ENCODE measurements at places on chromosomes 11 and 22.

GRCh38 chr22:26393929-26394328 is 35.1 kb upstream of the ASPHD2 start:
- no peak for DNase-seq

DNA sequence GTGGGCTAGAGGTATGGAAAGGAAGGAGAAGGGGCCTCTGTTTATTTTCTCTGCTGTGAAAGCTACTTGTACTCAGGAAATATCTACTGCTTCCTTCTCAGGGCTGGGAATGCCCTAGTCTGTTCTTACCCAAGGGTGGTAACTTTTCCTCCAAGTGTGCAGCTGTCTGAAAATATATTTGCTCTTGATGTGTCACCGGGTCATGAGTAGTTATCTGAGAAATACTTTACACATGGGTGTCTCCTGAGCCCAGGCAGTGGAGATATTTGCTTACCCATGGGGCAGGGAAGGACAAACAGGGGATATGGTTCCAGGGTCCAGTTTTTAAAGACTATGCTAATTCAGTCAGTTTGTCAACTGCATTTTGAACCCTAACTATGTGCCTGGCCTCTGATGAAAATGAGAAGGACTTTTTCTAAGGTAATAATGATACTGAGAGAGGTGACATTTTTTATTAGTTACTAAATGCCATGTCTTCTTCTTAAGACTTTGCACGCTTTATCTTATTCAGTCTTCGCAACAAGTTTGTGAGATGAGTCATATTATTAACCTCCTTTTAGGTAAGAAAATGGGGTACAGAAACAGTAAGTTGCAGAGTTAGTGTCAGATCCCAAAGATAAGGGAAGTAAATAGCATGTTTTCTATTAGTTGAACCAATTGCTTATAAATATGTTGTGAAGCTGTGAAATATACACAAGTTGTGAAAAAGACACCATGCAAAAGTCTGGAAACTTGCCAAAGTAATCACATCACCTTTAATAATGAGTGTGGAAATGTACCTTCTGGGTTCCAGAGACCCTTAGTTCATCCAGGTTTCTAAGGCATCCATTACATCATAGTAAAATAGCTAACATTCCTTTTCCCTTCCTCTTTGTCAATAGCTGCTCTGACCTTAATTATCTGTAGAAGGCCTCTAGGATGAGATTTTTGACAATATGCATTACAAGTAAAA is 22.9 kb downstream of the SYTL2 start:
- no peak for DNase-seq

GRCh38 chr11:124519850-124520549 is 23.5 kb downstream of the OR8B12 start:
- no peak for DNase-seq

GRCh38 chr11:128503245-128503991 is 83.9 kb downstream of the ETS1 start:
- no peak for DNase-seq

DNA sequence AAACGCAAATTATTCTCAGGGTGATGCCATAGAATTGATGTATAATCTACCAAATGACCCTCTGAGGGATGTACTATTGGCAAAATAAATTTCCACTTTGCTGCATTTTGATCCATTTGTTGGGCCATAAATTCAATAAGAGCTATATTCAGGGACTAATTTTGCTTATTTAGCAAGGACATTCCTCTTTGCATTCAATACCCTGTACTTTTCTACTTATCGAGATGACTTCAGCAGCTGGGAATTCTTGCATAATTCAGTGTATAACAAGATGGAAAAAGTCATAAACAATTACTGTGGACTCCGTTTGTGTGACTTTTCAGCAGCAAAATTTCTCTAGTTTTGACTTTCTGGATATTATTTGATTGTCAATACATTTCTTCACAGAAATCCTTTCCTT is 744.7 kb upstream of the CCDC179 start:
- DNase-seq: no peak

GRCh38 chr11:131923309-131923708 is 552.9 kb downstream of the NTM start:
- DNase-seq: no peak

- no peak for DNase-seq
These were observed 11.2 kb downstream of the CD82 start for GRCh38 chr11:44576656-44577055.

- DNase-seq: peak; percentile 90
These were observed at the start of gene IRF7 for GRCh38 chr11:615504-616319. Gene IRF7, minus strand, starts transcription at chr11:615950. Its CDS starts 586 bp downstream, at chr11:615364.

DNA sequence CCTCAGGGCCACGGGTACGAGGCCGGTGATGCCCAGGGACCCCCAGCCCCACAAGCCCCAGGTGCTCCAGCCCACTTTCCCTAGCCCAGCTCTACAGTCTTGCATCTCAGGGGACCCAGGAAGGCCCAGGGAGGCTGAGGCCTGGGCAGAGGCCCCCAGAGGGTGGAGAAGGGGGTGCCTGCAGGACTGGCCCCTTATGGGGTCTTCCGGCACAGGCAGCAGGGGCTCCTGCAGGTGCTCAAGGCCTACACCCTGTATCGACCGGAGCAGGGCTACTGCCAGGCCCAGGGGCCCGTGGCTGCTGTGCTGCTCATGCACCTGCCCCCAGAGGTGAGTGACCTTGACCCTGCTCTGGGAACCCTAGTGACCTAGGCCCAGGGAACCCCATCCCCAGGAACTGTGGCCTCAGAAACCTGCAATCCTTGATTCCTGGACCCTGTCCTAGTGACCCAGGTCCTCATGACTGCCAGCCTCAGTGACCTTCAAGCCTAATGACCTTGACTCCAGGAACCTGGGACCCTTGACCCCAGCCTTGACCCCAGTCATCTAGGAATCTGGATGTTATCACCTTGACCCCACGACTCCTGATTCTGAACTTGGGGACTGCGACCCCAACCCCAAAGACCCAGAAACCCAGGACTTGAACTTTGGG is 1.9 kb downstream of the TBC1D10C start:
- no peak for DNase-seq

DNA sequence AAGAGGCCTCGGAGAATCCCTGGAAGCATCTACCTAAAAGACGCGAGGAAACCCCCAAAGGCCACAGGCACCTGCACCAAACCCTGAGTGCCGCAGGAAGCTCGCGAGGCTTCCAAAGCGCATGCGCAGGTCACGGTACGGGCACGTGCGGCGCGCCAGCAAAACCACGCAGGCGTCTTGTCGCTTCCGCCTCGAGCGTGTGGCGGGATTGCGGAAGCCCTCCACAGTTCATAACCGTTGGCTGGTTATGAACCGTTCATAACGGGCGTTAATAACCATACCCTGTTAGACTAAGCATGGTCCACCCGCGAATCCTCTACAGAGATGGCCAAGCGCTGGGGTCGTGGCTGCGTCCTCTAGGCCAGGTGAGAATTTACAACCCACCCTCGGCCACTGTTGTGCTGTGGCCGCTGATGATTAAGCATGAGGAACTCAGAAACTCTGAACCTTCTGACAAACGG is 46.4 kb downstream of the MORC2 start:
- peak; percentile 23 for DNase-seq

GRCh38 chr22:38062791-38063190 is 5.6 kb downstream of the PICK1 start:
- DNase-seq: no peak

DNA sequence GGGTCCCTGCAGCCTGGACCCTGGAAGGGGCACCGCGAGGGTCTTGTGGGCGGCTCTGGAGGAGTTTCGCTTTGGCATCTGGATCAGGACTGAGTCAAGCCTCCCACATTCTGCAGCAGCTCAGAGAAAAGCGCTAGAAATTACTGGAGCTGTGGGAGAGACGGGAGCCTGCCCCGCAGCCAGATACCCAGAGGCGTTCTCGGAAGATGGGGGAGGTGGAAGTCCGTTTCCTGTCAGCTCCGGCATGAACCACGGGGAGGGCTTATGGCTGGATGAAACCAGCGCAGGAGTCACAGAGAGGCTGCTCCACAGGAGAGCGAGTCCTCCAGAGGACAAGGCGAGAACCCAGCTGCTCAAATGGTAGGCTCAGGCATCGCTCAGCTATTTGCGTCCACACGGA is 379.3 kb downstream of the OPCML start:
- no peak for DNase-seq

- no peak for DNase-seq
These were observed 38.2 kb upstream of the UBASH3B start for GRCh38 chr11:122617297-122617696.

DNA sequence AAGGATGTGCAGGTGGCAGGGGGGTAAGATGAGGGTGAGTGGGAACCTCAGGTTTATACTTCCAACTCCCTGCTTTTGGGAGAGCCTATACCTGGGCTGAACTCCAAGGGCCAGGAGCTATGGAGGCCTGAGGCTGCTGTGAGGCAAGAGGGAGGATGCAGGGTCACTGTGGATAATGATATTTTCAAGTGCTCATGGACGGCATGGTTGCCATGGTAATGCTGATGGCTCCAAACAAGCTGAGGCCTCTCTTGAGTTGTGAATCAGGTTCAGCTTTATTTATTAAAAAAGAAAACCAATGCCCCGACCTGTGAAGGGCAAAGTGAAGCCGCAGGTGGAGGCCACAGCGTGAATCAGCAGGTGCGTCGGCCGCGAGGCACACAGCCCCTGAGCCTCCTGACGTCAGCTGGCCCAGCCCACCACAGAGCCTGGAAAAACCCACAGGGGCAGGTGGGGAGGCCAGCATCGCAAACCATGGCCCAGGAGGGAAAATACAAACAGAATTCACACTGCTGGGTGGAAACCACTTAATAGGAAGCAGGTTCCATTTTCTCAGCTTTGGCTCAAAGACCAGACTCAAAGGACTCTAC is 17.4 kb upstream of the CREB3L1 start:
- DNase-seq: no peak

- no peak for DNase-seq
These were observed 41.7 kb downstream of the THAP12 start for GRCh38 chr11:76339221-76339620.

GRCh38 chr11:66996609-66997273 is 21.6 kb downstream of the C11orf86 start:
- no peak for DNase-seq

GRCh38 chr11:86040919-86041850 is 27.7 kb downstream of the PICALM start:
- DNase-seq: no peak

DNA sequence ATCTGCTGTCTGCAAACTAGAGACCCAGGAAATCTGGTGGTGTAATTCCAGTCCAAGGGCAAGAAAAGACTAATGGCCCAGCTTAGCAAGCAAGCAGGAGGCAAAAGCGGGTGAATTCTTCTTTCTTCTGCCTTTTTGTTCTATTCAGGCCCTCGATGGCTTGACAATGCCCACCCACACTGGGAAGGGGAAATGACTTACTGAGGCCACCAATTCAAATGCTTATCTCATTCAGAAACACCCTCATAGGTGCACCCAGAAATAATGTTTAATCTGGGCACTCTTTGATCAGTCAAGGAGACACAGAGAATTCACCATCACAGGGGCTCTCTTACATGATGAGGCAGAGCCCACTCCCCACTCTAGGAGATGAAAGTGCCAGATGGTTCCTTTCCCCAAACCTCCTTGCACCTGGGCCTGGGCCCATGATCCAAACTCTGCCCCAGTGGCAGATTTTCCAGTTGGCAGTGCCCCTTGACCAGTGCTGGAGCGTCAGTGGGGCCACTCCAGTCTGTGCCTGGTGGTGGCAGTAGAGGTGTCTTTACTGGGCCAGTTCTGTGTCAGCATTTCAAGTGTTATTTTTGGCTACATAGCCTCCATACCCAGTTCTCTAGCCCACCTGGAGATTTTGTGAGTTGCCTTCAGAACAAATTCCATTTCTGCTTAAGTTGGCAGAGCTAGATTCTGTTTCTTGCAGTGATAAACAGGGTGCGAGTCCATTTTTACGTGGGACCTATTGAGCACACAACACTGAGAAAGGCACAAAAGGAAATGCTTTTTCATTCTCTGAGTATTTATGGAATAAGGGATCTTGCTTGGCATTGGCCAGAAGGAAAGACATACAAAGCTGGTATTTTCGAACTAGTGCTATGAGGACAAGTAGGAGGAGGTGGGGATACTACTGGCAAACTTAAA is 7.5 kb downstream of the ELMOD1 start:
- DNase-seq: no peak

GRCh38 chr11:105858841-105859240 is 163.2 kb downstream of the MSANTD4 start:
- no peak for DNase-seq

DNA sequence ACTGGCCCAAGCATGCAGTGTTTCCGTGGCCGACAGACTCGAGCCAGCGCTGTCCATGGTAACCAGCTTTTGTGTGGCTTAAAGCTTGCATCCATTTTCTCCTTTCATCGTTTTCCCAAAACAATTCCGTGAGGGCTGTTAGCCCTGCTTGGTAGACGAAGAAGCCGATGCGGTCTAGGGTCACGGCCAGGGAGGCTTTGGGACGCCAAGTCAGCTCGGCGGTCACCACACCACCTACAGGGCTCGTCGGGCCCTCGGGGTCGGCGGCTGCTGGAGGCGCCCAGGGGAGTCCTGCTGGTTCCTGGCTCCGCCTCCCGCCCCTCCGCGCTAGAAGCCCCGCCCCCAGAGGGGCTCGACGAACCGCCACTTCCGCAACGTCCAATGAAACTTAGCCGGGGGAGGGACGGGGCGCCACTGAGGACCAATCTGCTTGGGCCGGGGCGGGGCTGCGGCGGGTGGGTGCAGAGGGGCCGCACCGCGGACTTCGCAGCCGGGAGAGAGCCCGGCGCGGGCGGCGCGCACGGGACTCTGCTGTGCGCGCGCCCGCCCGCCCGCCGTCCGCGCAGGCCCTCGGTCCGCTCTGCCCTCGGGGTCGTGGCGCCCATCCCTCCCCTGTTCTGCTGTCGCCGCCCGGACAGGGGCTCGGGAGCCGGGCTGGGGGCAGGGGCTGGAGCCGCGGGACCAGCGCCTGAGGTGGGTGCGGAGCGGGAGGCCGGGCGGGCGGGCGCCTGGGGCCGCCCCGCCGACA is at the start of gene TIGD3:
Gene TIGD3, plus strand, starts transcription at position 487 of the 748 bp plus-strand sequence. CDS start 1,058 bp downstream, outside the sequence.
- peak; percentile 85 for DNase-seq

DNA sequence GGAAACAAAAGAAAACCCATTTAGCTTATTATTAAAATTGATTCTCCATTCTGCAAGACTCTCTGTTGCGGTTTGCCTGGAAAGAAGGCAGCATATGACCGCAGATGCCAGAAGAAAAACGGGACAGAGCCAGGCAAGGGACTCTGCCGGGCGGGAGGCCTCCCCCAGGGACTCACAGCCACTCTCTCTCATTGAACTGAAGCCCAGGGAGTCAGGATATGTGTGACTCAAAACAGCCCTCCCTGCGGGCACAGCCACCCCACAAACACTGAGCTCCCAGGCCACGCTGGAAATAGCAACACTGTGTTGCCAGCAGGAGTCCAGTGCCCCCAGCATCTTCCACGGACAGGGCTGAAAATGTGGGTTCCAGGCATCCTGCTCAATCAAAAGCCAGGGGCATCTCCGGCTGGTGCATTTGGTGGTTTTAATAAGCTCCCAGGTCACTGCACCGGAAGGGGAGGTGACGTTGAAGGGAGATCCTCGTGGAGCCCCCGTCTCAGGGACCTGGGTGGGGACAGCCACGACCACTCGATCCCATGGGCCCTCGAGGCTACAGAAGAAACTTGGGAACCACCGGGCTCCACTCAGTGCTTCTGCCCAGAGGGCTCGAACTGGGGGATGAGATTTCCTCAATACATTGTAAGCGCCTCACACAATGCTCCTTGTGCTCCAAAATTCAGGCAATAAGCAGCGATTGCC is 624.5 kb downstream of the TBC1D22A start:
- DNase-seq: no peak

All from activated naive CD4-positive, alpha-beta T cell (primary cell).